ENCODE measurements at places on chromosomes 3 and 15.

DNA sequence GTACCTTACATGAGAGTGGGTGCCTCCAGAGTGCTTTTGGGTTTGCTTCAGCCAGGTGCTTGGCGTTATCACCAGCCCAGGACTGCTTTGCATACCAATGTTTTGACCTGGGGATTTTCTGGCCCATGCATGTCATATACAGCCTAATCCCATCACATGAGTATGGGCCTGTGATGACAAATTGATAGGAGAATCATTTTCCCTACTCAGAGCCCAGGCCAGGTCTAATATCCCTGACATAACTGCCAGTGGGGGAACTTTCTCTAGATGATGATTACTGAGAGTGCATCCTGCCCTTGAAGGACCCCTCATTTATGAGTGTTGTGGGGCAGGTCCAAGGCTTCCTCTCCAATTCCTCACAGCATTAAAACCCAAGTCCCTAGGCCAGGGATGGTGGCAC lies 197.5 kb upstream of the LYSMD4 start:
- no peak for DNase-seq

GRCh38 chr3:100635273-100635701 lies 25.9 kb downstream of the ADGRG7 start:
- DNase-seq = no peak

DNA sequence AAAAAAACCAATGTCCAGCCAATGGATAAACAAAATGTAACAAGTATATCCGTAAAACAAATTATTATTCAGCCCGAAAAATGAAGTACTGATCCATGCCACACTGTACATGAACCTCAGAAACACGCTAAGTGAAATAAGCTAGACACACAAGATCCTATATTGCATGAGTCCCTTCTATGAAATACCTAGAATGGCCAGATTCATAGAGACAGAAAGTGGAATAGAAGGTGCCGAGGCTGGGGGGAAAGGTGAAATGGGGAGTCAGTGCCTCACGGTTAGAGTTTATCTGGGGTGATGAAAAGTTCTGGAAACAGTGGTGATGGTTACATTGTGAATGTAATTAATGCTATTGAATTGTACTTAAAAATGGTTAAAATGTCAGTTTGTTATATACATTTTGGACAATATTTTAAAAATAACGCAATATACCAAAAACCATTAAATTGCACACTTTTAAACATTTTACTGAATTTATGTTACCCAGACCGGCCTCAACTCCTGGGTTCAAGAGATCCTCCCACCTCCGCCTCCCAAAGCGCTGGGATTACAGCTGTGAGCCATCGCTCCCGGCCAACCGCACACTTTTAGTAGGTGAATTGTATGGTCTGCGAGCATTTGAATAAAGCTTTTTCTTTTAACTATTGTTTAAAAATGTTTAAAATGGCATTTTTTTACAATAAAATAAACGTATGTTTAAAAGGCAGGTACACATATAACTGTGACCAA lies 2.1 kb downstream of the RNF168 start:
- DNase-seq = no peak

DNA sequence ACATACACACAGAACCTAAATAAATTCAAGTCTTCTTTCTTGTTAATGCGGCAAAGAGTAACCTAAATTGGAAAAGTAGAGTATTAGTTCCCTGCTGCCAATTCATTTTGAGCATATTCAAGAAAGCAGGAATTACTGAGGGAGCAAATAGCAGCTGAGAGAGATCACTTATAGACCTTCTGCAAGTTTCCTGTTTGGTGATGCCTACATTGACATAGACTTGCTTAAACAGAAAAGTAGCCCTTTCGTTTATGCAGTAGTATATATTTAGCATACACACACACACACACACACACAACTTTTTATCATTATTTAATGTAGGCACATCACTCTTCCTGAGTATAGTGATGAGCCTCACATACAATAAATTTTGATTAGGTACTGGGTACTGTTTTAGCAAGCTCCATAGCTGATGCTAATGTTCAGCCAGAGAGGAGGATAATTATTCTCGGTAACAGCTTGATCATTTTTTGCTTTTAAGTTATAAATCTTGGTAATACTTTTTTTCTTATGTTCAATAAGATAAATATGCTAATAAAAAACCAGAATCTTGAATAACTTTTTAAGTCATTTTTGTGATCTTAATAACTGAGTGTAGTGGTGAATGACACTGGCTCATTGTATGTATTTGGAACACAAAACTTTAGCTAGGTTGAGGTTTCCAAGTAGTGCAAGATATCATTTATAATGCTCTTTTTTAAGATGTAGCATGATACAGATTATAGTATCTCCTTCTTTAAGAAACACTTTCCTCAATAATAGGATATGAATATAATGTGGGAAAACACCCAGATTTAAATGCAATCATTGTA lies 174.7 kb downstream of the MBNL1 start:
- no peak for DNase-seq

DNA sequence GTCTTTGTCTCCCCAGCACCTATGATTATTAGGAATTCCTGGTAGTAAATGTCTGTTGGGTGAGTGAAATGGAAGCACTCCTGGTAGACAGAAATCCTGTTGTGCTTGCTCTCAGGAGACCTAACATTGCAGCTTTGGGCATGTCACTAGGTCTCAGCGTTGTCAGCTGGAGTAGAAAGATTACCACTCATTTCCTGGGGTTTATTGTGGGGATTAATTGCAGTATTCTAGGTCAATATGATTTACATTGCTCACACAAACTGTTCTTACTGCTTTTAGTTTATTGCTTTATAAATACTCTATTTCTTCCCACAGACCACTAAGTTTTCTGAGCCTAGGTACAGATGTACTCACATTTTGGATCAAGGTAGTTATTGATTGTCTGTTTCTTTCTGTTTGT lies 5.1 kb downstream of the TSEN2 start:
- DNase-seq = no peak

DNA sequence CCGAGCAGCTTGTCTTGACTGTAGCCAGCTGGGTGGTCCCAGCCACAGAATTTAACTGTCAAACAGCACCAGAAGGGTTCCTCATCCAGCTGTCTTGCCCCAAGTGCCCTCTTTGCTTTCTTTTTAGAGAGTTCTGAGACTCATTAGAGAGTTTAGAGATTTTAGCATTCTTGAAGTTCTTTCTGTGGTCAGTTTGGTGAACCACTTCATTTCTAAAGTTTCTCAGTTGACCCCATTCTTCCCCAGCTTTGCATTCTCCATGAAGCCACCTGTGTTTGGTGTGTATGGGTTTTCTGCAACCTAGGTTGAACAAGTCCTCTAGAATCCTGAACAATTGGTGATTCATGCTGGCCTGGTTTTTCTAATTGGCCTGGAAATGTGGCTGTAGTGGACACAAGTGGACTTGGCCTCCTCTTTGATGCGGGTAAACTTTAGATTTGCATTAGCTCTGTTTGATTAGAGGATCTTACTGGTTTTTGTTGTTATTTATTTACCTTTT lies 33.7 kb downstream of the FLNB start:
- no peak for DNase-seq

DNA sequence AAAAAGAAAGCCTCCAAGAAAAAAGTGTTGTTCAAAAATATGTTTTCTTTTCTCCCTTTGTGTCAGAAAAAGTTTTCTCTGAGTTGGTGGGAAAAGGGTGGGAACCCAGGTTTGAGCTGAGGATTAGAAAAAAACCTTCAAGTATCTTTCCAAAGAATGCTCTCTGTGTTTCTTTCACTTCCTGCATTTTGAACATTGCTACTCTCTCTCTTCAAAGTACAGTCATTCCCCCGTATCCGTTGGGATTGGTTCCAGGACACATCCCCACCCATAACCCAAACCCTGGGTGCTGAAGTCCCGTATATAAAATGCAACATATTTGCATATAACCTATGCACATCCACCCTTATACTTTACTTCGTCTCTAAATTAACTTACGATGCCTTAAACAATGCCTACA lies 139.6 kb downstream of the TMCO5A start:
- DNase-seq = no peak
